ENCODE measurements at places on chromosomes 5 and 9.

DNA sequence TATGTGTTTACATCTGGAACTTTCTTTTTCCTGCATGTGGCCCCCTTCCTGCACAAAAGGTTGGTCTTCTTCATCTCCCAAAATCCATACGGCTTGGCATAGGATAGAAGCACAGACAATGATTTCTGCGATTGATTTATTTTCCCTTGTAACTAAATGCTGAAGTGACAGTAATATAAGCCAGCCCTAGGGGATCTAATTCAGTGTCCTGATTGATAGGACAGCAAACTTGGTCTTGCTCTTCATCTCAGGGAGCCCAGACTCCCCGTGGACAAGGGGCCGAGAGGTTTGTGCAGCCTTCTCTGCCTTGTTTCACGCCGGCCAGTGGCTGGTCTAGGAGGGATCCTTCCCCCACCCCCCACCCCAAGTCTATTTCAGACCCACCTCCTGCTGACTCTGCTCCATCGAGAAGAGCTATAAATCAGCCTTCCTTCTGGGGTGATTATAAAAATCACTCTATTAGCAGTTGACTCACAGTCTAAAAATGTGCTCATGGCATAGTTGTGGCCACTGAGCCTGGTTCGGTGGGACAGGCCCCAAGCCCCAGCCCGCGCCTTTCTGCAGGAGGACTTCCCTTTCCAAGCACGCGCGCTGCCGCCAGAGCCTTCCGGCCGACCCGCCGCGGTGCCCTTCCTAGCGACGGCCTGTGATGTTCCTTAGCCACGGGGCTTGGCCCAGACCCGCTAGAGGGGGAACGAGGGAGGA is 89.8 kb upstream of the COL5A1 start:
- peak; percentile 93 for DNase-seq

- peak; percentile 81 for DNase-seq
Measured at GRCh38 chr9:38026021-38026809, 42.8 kb downstream of the SHB start.

- DNase-seq = peak; percentile 88
Measured at GRCh38 chr5:53481887-53482716, 1.7 kb downstream of the FST start.

DNA sequence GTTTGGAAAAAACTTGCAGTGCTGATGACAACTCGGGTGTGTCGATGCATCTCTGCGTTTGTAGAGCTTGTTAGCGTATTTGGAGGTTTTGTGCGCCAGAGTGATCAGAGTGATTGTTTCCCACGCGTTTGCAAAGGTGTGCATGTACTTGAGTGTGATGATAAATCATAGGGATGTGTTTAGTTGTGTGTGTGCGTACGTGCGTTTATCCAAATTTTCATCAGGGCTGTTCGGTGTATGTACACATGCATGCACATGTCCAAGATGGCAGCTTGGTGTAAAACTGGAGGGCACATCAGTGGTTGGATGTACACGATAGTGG is 248 bp upstream of the C1QTNF2 start:
- no peak for DNase-seq

- no peak for DNase-seq
Measured at GRCh38 chr5:39665328-39665727, 240.5 kb upstream of the DAB2 start.

All from GM03348 (cell line).